ENCODE measurements at places on chromosomes 3 and 15. TPM values are rescaled to one million over a fixed set of nuclear protein-coding genes. Genes with fewer than 3 reads are reported as not detected.

ALPK3 gene
- polyA plus RNA-seq, result 0.03 TPM

GOLGA8M gene
- not detected for polyA plus RNA-seq

WNT5A gene
- polyA plus RNA-seq, result not detected

SEMA6D gene
- polyA plus RNA-seq, result not detected

TLR9 gene
- polyA plus RNA-seq, result 0.16 TPM

SCN5A gene
- polyA plus RNA-seq, result not detected

TM4SF18 gene
- not detected for polyA plus RNA-seq
